Stimulated activated CD4-positive, alpha-beta T cell treated with anti-CD3 and anti-CD28 coated beads, Interleukin-15, amount 100 ng/mL, for 48 hours (primary cell): ENCODE measurements at places on chromosomes 4 and X.

GRCh38 chr4:143076723-143077122 lies 108.0 kb upstream of the USP38 start:
- no peak for DNase-seq

GRCh38 chr4:151459375-151459774 lies 50.4 kb downstream of the FHIP1A start:
- no peak for DNase-seq

DNA sequence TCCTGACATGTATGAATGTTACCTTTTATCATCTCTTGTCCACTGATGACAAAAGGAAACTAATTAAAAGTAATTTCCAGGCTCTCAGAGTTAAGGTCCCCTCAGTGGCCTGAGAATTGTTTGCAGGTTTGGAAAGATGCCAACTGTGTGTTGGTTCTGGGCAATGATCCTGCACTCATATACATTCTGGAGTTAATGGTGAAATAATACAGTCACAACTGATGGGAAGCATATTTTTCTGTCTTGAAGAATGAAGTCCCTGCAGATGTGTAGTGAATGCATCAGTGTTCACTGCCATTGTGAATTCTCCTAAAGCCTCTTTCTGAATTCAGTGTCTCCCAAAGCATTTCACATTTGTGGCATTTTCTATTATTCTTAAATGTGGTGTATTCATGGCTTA lies 238.1 kb upstream of the PPP1R2C start:
- no peak for DNase-seq

GRCh38 chr4:126306152-126306869 lies 991.6 kb downstream of the FAT4 start:
- DNase-seq = no peak

DNA sequence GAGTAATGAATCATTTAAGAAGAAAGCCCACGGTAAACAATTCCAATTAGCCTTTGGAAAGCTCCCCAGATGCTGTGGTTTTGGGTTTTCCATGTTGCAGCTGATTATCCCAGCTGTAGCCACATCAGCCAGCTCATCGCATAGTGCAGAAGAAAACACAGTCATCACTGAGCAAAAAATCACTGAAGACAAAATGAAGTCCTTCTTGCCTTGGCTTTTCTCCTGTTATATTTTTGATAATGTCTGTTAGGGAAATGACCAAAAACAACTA lies 193.0 kb upstream of the C1QTNF7 start:
- no peak for DNase-seq

GRCh38 chrX:119677654-119677981 lies 15.3 kb downstream of the SEPTIN6 start:
- no peak for DNase-seq

DNA sequence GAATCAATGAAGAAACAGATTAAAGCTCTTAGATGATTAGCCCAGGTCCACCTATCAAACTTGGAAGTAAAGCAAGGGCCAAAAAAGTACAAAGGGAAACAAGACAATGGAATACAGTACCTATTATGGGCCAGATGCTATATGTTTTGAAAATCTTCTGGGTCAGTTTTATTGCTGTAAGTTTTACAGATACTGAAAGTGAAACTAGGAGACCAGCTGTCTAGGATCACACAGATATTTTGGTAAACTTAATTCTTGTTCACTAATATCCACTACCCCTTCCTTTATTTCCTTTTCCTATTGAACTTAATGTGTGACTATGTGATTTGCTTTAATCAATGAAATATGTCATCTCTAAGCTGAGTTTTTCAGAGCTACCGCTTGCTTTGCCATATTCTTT lies 505.4 kb upstream of the PITX2 start:
- DNase-seq = no peak

DNA sequence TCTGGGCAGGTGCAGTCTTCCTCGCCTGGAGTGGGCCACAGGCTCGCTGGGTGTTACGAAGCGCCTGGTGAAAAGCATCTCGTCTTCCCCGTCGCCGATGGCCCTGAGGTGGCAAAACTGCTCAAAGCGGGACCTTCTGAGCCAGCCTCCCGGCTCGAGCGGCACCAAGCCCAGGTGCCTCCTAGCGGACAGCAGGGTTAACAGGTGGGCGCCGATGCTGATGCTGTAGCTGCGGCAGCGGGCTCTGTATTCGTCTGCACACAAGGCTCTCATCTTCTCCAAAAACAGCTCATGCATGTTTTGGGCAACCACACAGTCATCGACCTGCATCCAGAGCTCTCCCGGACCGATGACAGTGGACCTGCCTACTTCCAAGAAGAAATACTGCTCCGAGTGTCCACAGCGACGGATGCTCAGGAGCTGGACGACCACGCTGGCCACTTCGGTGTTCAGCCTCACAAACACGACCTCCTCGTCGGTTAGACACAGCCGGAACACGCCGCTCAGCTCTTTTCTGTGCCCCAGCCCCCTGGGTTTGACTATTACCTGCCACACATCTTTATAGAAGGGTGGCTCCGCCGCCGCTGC lies 1.2 kb downstream of the IRS4 start:
- no peak for DNase-seq

- no peak for DNase-seq
These were observed 2.6 kb downstream of the FLNA start for GRCh38 chrX:154371789-154372300.

- DNase-seq = no peak
These were observed 48.0 kb downstream of the CHST7 start for GRCh38 chrX:46621572-46621971.

DNA sequence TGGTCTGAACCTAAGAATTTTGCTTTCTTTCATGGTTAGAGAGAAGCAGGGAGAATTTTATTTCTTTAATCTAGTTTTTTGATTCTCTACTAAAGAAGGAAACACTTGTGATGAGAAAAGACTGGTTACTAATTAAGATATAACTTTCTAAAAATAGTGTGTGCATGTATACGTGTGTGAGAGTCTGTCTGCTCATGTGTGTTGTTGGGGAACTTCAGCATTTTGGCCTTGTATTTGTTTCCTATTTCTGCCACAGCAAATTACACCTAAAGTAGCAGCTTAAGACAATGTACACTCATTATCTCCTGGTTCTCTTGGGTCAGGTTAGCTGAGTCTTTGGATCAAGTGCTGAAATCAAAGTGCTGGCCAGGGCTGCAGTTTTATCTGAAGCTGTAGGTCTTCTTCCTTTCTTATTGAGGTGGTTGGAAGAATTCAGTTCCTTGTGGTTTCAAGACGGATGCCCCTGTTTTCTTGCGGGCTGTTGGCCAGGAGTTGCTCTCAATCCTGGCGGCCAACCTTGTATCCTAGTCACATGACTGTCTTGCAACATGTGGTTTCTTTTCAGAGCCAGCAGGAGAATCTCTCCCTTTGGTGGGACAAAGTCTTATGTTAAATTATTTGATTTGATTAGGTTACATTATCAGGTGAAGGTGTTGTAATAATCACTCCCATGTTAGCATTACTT lies 188.4 kb upstream of the CLNK start:
- DNase-seq = no peak

DNA sequence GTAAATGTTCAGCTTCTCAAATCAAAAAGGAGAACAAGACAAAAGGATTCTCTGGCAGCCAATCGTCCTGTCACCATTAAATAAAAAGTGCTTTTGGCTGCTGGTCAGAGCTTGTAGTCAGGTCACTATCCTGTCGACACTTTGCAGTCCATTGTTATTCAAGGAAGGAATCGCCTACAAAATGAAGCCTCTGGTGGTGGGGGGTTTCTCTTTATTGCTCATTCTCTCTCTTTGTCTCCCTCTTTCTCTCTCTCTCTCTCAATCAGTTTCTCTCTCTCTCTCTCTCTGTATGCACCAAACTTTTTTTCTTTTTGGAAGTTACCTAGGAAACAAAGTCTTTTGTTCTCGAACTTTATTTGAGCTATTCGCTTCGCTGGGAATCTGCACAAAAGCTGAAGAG lies 17.6 kb upstream of the SCML1 start:
- no peak for DNase-seq

DNA sequence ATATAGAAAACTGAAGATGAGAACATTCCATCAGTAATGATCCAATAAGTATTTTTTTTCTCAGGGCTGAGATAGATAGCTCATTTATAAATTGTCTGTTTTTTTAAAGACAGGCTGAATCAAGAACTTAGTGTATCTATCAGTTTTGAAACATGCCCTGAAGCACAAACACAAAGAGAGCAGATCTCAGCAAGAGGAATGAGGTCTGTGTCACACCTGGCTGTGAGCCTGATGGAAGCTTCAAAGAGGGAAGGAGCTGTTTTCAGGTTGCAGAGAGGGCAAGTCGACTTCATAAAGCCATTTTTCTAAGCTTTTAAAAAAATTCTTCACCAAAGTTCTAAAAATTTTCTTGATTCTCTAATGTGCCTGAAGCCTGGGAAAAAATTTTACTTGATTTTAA lies 434.9 kb downstream of the PDGFC start:
- DNase-seq = no peak

DNA sequence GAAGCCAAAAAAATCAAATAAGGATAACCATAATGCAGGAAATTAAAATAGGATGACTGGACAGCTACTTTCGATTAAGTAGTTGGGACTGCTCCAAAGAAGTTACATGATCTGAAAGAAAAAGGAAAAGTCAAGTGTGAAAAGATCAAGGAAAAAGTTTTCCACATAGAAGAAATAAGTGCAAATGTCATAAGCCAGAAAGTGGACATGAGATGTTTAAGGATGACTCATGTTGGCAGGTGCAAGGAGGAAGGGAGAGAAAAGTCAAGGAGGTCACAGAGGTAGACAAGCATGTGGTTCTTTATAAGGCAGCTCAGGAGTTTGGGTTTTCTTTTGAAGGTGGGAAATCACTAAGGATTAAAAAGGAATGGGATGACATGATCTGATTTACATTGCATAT lies 89.8 kb upstream of the GPRIN3 start:
- no peak for DNase-seq

- no peak for DNase-seq
These were observed 939.8 kb downstream of the GLUD2 start for GRCh38 chrX:121987163-121987562.

- DNase-seq = no peak
These were observed 76.3 kb upstream of the SHOX start for GRCh38 chrX:554271-554670.

GRCh38 chr4:89119166-89119565 lies 7.8 kb downstream of the TIGD2 start:
- no peak for DNase-seq

GRCh38 chr4:6092971-6093370 lies 74.7 kb upstream of the C4orf50 start:
- DNase-seq = no peak

- DNase-seq = no peak
These were observed 1555.4 kb upstream of the ADGRL3 start for GRCh38 chr4:59644765-59645164.
